ENCODE measurements at places on chromosomes 11 and 22.
A peak's percentile ranks its signal among the peaks of the same experiment; 100 is the strongest.

- DNase-seq: no peak
Measured at GRCh38 chr22:23696326-23696851, 5.6 kb downstream of the RGL4 start.

- no peak for DNase-seq
Measured at GRCh38 chr11:126658306-126659056, 303.0 kb downstream of the ST3GAL4 start.

DNA sequence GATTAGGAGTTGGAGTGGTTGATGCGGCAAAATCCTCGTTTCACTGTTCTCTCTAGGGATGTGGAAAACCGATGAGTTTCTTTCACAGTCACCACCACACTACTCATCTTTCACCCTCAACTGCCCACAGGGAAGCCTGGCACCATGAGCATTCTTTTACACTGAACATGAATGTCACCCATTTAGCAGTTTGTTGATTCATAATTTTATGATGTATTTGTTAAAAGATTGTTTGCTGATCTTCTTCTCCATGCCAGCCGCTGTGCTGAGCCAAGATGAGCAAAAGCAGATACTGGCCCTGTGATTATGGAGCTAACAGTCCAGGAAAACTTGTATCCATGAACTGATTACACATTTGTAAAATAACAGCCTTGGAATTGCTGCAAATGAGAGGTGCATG, 3.9 kb upstream of the SCGB1D2 start:
- no peak for DNase-seq

DNA sequence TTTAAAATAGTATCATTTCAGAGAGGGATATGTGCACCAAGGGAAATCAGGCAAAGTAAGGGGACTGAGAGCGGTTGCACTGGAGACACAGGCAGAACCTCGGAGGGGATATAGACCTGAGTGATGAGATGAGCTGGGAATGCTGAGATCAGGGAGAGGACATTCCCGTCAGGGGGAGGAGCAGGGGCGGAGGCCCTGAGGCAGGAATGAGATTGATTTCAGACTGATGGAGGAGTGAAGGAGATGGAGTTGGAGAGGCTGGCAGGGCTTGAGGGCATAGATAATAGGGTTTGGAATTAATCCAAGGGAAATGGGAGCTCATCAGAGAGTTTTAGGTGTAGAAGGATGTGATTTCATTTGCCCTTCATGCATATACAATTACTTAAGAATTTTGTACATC, 13.2 kb downstream of the CD6 start:
- no peak for DNase-seq

DNA sequence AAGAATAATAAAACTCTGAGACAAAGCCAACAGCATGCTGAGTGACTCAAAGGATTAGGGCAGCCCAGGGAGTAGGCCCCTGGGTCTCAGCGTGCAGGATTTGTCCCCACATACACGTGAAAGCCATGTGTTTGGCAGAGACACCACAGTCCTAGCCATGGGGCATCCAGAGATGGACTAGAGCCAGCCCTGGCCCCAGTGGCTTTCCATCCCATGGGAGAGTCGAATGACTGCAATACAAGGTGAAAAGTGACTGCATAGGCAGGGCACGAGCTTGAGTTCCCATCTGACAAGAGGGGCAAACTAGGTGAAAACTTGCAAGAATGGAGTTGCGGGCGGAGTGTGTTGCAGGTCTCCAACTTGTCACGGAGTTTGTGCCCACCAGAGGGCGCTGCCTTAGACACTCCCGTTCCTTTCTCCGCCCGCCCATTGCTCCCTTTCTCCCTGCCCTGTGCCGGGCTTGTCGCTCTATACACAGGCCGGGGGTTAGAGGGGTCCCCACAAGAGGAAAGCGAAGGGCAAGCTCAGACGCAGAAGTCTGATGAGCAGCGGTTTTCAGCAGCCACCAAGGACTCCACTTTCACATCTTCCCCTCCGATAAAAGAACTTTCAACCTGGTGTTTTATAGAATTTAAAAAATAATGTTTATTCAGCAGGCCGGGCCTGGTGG, 24.2 kb downstream of the TSKU start:
- peak; percentile 70 for DNase-seq

DNA sequence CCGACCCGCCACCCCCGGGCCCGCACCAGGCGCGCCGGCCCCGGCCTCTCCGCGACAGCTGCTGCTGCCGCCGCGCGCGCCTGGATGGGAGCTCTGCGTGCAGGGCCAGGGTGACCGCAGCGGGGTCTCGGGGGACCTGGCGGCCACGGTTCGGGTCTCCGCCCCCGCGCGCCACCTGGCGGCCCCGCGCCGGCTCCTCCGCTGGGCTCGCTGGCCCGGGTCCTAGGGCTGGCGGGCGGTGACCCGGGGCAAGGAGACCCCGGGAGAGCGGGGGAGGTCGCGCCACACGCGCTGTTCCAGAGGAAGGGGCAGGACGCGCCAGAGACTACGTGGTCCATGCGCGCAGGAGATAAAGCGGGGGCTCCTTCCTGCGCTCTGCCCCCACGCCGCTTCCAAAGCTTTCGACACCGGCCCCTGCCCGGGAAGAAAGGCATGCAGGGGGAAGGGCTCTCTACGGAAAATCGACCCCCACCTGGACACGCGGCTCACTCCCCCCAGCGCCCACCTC, 562 bp downstream of the SHANK2 start:
- DNase-seq: no peak

Data from fibroblast of skin of right quadriceps (primary cell).